ENCODE measurements at places on chromosomes 5 and 9.

- H3K36me3 ChIP-seq: no peaks in the 10 kb centered on the region
- peaks cover 7% of the 10 kb centered on the region for H3K4me1 ChIP-seq
- DNase-seq: no peak
- no peaks in the 10 kb centered on the region for H3K27me3 ChIP-seq
- H3K27ac ChIP-seq: no peak overlapping the region
Observed at GRCh38 chr9:96040591-96041461, 165.3 kb downstream of the ERCC6L2 start.

DNA sequence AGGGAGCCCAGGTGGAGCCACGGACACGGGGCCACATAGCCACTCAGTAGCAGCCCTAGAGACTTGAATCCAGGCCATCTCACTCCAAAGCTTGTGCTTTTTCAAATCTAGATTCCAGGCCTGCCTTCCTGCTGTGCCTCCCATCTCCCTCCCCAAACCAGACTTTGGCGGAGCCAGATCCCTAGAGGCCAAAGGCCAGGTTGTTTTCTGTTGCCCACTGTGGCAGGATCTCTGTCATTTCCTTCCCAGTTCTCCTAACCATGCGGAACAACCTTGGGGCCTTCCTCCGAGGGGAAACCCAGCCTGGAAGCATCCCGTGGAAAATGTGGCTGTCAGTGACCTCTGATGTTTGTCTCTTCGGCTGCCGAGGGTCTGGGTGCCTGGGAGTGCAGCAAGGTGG lies 16.4 kb upstream of the RPS14 start:
- H3K36me3 ChIP-seq: no peaks in the 10 kb centered on the region
- H3K27me3 ChIP-seq: no peaks in the 10 kb centered on the region
- H3K4me3 ChIP-seq: no peak overlapping the region

- H3K27ac ChIP-seq: peak overlapping the region; percentile 88
- DNase-seq: peak; percentile 30
- no peaks in the 10 kb centered on the region for H3K36me3 ChIP-seq
- no peak overlapping the region for H3K4me3 ChIP-seq
Observed at GRCh38 chr5:125409861-125410536, 663.6 kb upstream of the ZNF608 start.

- peaks cover 3% of the 10 kb centered on the region for H3K4me1 ChIP-seq
- DNase-seq: peak; percentile 48
- no peak overlapping the region for H3K27ac ChIP-seq
Observed at GRCh38 chr5:34749431-34749873, 89.5 kb upstream of the TTC23L start.

- H3K27me3 ChIP-seq: no peaks in the 10 kb centered on the region
- peaks cover 3% of the 10 kb centered on the region for H3K4me1 ChIP-seq
- DNase-seq: no peak
- H3K27ac ChIP-seq: no peak overlapping the region
- H3K4me3 ChIP-seq: no peak overlapping the region
Observed at GRCh38 chr5:143828710-143829109, 16.7 kb downstream of the HMHB1 start.

- H3K27me3 ChIP-seq: no peaks in the 10 kb centered on the region
- H3K36me3 ChIP-seq: no peaks in the 10 kb centered on the region
- no peak overlapping the region for H3K27ac ChIP-seq
Observed at GRCh38 chr5:137312011-137312410, 187.1 kb downstream of the SPOCK1 start.

GRCh38 chr9:35001803-35002502 lies 12.4 kb downstream of the DNAJB5 start:
- H3K27ac ChIP-seq: no peak overlapping the region
- H3K4me1 ChIP-seq: peaks cover 3% of the 10 kb centered on the region
- no peak overlapping the region for H3K4me3 ChIP-seq
- peaks cover 15% of the 10 kb centered on the region for H3K36me3 ChIP-seq
- DNase-seq: no peak
- no peaks in the 10 kb centered on the region for H3K27me3 ChIP-seq

- no peak overlapping the region for H3K4me3 ChIP-seq
- H3K36me3 ChIP-seq: no peaks in the 10 kb centered on the region
Observed at GRCh38 chr5:124234022-124234769, 512.2 kb downstream of the ZNF608 start.

GRCh38 chr5:115686738-115687074 lies 60.9 kb upstream of the TMED7 start:
- peak; percentile 81 for DNase-seq
- peaks cover 5% of the 10 kb centered on the region for H3K4me1 ChIP-seq
- H3K4me3 ChIP-seq: no peak overlapping the region
- H3K27ac ChIP-seq: no peak overlapping the region

- DNase-seq: no peak
- H3K36me3 ChIP-seq: no peaks in the 10 kb centered on the region
- no peak overlapping the region for H3K4me3 ChIP-seq
- H3K27me3 ChIP-seq: no peaks in the 10 kb centered on the region
- H3K4me1 ChIP-seq: no peaks in the 10 kb centered on the region
Observed at GRCh38 chr9:37337301-37337890, 85.1 kb upstream of the GRHPR start.

GRCh38 chr5:359301-359897 lies 37.9 kb downstream of the AHRR start:
- no peaks in the 10 kb centered on the region for H3K36me3 ChIP-seq
- no peak for DNase-seq
- H3K27ac ChIP-seq: no peak overlapping the region
- H3K4me1 ChIP-seq: no peaks in the 10 kb centered on the region
- peaks cover 2% of the 10 kb centered on the region for H3K27me3 ChIP-seq

- no peaks in the 10 kb centered on the region for H3K4me1 ChIP-seq
- no peaks in the 10 kb centered on the region for H3K27me3 ChIP-seq
- no peak for DNase-seq
- H3K36me3 ChIP-seq: no peaks in the 10 kb centered on the region
- no peak overlapping the region for H3K4me3 ChIP-seq
- no peak overlapping the region for H3K27ac ChIP-seq
Observed at GRCh38 chr5:163706053-163706771, 200.8 kb downstream of the MAT2B start.

GRCh38 chr9:36967997-36968396 lies 66.1 kb downstream of the PAX5 start:
- no peaks in the 10 kb centered on the region for H3K4me1 ChIP-seq
- H3K27me3 ChIP-seq: peaks cover 16% of the 10 kb centered on the region
- H3K27ac ChIP-seq: no peak overlapping the region
- no peaks in the 10 kb centered on the region for H3K36me3 ChIP-seq

DNA sequence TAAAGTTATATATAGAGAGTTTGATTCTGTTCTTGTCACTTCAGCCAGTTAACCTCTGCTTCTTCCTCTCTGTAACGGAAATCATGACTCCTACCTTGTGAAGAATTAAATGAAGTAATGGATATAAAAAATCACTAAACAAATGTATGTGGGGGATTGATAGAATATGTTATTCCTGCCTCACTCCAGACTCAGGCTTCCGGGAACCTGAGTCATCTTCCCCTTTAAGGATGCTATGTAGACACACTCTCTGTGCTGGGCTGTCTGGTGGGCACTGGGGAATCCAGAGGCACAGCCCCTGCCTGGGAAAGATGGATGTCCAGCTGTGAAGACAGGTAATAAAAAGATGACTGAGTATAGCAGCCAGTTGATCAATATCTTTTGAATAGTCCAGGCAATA lies 77.4 kb downstream of the ZNF618 start:
- H3K4me3 ChIP-seq: no peak overlapping the region
- DNase-seq: no peak
- H3K36me3 ChIP-seq: no peaks in the 10 kb centered on the region
- no peak overlapping the region for H3K27ac ChIP-seq

DNA sequence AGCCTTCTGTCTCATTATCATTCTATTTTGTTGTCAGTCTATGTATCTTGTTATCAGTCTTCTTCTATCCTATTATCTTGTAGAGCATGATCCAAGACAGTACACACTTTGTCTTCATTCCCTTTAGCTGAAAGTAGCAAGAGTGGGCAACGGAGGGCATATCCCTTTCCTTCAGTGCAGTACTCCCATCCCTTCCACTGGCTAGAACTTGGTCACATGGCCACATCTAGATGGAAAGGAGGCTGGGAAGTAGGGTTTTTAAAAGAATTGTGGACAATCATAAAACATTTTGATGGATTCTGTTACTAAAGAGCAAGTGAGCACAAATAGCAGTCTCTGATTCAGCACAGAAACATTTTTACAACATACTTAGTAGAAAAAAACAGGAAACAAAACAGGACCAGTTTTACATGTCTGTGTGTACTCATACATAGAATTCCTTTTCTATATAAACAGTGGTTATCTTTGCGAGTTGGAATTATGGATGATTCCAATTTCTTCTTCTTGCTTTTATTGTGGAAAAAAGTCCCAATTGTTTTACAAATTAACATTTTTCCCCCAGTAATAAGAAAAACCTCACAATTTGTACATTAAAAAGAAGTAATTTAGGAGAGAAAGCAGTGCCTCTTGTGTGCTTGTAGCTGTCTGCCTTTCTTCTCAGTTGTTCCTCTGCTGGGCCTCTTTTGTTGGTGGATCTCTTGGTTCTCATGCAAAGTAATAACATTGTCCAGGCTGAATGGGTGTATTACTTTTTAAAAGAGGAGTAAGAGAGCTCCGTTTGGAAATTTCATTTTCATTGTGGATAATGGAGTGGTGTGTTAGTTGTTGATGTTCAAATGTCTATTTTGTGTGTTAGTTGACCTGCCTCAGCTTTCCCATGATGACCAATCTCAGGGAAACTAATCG lies 410.9 kb upstream of the TRPC7 start:
- H3K4me1 ChIP-seq: no peaks in the 10 kb centered on the region
- H3K4me3 ChIP-seq: no peak overlapping the region
- DNase-seq: no peak
- no peaks in the 10 kb centered on the region for H3K27me3 ChIP-seq
- H3K27ac ChIP-seq: no peak overlapping the region

DNA sequence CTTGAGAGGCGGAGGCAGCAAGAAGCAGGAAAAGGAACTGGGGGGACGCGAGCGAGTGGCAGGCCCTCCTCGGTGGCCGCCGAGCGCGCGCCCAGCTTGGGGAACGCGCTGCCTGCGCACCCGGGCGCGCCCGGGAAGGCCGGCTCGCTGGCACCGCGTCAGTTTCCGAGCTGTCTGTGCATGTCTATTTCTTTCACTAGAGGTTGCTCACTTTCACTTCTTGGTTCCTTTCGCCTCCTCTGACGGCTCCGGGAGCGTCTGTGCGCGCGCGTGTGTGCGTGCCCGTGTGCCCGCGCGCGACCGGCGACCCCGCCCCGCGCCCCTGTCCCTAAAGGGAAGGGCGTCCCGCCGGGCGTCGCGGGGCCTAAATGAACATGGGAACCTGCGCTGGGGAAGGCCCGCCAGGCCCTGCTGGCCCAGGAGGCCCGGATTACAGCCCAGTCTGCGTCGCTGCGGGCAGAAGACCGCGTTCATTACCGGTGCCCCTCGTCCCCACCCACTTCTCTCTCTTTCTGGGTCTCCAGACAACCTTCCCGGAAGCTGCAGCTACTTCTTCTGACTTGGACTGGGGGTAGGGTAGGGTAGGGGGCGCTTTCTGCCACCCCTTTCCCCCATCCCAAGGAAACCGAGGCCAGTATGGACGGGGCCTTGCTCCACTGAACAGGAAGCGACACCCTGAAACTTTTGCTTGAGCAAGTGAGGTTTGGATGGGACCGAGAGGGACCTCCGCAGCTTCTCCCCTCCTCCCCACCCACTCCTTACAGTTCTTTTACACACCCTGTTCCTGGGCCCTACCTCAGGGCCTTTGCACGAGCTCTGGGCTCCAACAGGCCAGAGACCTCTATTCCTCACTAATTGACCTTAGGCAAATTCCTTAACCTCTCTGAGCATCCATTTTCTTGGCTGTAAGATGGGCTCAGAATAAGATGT lies 205.8 kb upstream of the IER5L start:
- peak overlapping the region; percentile 55 for H3K4me3 ChIP-seq
- H3K4me1 ChIP-seq: peaks cover 20% of the 10 kb centered on the region
- no peaks in the 10 kb centered on the region for H3K27me3 ChIP-seq
- DNase-seq: peak; percentile 95
- H3K36me3 ChIP-seq: no peaks in the 10 kb centered on the region

DNA sequence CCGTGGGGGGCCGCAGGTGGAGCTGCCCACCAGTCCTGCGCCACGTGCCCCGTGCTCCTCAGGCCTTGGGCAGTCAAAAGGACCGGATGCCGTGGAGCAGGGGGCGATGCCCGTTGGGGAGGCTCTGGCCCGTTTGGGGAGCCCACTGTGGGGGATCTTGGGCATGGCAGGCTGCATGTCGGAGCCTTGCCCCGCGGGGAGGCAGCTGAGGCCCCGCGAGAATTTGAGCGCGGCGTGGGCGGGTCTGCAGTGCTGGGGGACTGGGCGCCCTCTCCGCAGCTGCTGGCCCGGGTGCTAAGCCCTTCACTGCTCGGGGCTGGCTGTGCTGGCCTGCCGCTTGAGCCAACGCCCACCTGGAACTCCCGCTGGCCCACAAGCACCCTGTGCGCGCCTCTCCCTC lies 445.6 kb upstream of the EDIL3 start:
- H3K4me1 ChIP-seq: no peaks in the 10 kb centered on the region
- no peaks in the 10 kb centered on the region for H3K27me3 ChIP-seq
- H3K4me3 ChIP-seq: no peak overlapping the region
- H3K36me3 ChIP-seq: no peaks in the 10 kb centered on the region

DNA sequence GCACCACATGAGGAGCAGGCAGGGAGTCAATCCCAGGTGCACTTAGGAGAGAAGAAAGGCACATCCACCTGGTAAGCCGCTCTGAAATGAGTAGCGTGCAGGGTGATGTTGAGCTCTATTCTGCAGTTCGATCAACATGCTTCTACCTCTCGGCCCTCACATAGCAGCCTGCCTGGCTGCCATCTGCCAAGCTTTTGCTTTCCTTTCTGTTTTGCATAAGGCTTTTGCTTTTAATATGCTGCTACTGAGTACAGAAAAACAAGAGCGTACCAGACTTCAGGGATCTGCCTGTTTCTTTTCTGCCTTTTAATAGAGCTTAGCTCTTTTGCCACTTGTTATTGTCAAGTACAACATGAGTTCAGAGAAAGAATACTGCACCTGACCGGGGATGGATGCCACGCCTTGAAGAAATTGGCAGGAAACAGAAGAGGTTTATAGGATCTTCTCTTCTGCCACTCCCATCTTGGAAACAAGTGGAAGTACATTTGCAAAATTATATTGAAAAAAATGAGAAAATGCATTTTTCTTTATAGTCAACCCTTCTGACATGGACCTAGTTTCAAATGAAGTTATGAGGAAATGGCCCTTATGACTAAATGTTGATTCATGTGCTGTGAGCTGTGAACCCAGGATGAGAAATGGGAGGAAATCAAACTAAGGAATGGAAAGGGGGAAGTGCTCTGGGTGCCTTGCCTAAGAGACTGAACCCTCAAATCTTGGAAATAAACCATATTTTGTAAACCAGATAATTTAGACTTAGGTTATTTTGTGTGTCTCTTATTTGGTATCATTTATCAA lies 4.0 kb upstream of the FCHO2 start:
- H3K27ac ChIP-seq: no peak overlapping the region
- DNase-seq: peak; percentile 24
- H3K27me3 ChIP-seq: no peaks in the 10 kb centered on the region
- no peak overlapping the region for H3K4me3 ChIP-seq
- H3K4me1 ChIP-seq: no peaks in the 10 kb centered on the region
